ENCODE measurements at places on chromosomes 11 and 22.

- DNase-seq = no peak
Measured at GRCh38 chr22:43263645-43264514, 76.9 kb upstream of the TTLL12 start.

DNA sequence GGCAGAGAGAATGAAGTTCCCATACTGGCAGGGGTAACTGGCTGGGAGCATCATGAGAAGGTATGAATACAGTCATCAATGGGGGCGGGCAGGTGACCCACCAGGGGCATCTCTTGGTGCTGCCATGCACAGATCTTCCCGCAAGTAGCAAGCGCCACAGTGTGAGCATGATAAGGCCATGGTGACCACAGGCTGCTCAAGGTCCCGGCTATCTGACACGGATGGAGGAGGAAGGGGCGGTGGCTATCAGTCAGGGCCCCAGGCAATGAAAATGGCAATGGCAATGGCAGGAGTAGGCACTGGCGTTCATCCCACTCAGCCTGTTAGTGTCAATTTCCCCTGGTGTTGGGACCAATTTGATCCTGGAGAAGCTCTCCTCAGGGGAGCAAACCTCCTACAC is 21.6 kb downstream of the ASCL2 start:
- no peak for DNase-seq

- no peak for DNase-seq
Measured at GRCh38 chr22:29799217-29799680, 32.1 kb downstream of the UQCR10 start.

- DNase-seq = no peak
Measured at GRCh38 chr11:63493127-63493526, 2.2 kb upstream of the PLAAT5 start.

DNA sequence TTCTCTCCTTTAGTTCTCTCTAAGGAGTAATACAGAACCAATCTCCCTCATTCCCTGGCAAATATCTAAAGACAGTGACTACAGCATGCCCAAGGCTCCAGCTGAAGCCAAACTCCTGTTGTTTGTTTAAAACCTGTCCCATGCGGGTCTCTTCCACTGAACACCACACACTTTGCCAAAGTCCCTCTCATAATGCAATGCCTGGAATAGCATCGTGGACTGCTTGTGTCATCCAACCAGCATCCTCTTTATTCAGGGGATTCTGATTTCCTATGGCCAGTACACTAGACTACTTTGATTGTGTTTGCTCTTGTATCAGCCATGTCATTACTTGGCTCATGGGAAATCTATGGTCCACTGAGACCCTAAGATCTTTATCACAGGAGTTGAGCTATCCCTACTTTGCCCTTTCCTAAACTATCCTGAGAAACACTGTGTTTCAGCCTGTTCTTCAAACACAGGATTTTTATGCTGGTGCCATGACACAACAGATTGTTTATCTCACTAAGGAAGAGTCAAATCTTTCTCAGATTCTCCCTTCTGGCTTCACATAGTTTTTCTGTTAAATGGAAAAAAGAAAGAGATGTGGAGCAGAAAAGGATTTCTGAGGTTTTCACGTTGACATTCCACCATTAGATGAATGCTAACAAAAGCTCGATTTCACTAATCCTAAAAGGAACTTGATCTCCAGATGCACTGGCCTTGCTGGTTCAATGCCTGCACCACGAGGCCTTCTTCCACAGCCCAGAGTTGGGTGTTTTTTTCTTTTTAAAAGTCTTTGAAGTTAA is 15.9 kb upstream of the IRAG1 start:
- DNase-seq = no peak

DNA sequence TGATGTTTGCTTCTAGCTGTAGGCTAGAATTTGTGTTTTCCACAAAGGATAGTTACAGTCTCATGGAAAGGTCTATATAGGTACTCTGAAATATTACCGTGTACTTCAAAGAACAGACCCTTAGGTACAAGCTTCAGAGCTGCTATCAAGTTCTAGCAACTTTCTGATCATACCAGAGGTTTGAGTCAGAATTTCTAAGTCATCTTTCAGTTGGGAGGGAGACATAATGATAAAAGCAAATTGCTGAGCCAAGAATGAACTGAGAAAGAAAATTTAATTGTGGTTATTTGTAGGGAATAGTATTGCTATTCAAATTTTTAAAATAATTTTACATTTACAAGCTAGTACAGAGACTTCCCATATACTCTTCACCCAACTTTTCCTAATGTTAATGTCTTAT is 19.9 kb upstream of the ME3 start:
- DNase-seq = no peak

DNA sequence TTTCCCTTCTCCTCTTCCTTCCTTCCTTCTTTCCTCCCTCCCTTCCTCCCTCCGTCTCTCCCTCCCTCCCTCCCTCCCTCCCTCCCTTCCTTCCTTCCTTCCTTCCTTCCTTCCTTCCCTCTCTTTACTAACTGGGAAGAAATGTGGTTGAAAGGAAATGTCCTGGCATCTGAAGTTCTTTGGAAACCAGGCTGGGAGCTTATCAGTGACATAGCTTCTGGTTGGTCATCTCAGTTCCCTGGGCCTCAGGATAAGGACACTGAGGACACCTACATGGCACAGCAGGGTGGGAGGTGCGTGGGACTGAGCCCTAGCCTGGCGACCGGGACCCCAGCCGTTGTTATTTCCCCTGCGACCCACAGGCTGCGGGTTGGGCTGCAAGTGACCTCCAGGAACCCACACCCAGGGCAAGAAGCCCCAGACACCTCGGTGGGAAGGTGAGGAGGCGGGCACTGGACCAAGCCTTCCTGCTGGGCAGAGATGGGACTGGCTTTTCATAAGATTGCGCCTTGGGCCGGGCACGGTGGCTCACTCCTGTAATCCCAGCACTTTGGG is 1486.5 kb downstream of the TBC1D22A start:
- DNase-seq = no peak

DNA sequence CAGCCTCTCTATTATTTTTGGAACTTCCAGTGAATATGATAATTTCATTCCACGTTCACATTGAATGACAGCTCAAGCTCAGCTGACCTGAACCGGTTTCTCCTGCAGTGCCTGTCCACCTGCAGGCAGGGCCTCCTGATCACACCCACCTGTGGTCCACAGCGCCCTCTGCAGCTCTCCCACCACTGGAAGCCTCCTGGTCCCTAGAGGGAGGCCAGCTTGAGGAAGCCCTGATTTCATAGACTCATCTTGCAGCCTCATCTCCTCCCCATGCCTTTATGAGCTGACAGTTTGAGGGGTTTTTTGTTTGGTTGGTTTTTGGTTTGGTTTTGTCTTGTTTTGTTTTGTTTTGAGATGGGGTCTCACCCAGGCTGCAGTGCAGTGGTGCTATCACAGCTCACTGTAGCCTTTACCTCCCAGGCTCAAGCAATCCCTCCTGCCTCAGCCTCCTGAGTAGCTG is 29.9 kb upstream of the MALAT1 start:
- DNase-seq = no peak

- no peak for DNase-seq
Measured at GRCh38 chr11:45393334-45393733, 107.2 kb upstream of the SYT13 start.

GRCh38 chr11:86923999-86924766 is 31.0 kb downstream of the FZD4 start:
- DNase-seq = no peak

DNA sequence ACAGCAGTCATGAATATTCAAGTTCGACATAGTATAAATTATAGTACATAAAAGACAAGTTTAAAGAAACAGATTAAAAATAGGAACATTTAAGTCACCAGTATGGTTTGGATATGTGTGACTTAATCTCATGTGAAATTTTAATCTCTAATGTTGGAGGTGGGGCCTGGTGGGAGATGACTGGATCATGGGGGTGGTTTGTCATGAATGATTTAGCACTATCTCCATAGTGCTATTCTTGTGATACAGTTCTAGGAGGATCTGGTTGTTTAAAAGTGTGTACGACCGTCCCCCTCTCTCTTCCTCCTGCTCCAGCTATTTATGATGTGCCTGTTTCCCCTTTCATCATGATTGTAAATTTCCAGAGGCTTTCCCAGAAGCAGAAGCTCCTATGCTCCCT is 3.3 kb downstream of the KDM4E start:
- no peak for DNase-seq

DNA sequence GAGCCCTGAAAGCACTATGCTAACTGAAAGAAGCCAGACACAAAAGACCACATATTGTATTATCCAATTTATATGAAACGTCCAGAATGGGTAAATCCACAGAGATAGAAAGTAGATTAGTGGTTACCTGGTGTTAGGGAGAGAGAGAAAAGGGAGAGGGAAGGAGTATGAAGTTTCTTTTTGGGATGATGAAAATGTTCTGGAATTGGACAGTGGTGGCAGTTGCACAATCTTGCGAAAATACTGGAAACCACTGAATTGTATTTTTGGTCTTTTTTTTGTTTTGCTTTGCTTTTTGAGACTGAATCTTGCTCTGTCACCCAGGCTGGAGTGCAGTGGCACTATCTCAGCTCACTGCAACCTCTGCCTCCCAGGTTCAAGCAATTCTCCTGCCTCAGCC is 63.5 kb downstream of the MRTFA start:
- DNase-seq = no peak

DNA sequence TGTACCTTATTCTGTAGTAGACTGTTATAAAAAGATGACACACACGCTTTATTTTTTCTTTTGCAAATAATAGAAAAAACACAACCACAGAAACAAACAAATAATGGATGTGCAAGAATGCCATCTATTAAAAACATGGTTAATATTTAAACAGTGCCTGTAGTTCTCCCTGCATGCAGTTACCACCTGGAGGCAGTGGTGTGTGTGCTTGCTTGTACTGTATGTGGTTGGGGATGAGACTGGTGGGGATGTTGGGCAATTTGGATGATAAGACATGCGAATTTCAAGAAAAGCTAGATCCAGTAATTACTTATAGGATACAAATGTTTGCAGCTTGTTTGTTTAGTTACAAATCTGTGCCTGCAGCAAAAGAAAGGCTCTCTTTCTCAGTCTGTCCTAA is 3.6 kb downstream of the C11orf87 start:
- DNase-seq = no peak

DNA sequence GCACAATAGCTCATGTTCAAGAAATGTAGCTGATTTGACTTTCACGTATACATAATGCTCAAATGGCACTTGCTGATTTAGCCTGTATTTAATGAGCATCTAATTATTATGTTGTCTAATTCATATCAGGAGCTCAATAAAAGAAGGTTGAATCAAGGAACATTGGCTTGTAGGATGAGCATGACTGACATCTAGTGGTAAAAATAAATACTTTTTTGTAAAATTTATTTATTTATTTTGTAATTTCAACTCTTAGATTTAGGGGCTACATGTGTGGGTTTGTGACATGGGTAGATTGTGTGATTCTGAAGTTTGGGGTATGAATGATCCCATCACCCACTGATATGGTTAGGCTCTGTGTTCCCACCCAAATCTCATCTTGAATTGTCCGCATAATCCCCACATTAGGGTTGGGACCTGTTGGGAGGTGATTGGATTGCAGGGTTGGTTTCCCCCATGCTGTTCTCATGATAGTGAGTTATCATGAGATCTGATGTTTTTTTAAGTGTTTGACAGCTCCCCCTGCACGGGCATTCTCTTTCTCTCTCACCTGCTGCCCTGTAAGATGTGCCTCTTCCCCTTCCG is 1.7 kb upstream of the OR52E5 start:
- DNase-seq = peak; percentile 6

DNA sequence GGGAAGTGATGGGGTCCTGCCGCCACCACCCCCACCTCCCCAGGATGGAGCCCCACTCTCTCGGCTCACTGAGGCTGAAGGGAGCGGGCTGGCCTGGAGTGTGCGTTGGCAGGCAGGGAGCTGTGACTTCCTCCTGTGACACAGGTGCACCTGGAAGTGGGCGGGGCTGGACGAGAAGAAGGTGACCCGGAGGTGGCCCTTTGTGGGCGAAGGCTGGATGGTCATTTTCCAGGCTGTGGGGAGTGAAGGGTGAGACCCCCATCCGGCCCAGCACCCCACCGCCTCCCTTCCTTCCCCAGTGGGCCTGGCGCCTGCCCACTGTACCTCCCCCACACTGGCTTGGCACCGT is 15.3 kb downstream of the IL17REL start:
- DNase-seq = no peak

- no peak for DNase-seq
Measured at GRCh38 chr11:115363921-115364320, 140.3 kb downstream of the CADM1 start.

DNA sequence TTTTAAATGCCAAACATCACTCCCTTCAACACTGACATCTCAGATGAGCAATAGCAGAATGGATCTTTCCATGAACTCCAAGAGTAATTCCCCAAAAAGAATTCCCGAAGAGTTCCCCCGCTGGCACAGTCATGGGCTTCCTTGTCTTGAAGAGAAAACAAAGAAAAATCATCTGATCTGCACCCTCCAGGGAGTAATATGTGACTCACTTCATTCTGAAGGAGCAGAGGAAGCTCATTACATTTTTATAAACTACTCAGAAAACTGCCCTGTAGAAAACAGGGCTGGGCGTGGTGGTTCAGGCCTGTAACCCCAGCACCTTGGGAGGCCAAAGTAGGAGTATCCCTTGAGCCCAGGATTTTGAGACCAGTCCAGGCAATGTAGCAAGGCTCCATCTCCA is 35.7 kb downstream of the CELSR1 start:
- DNase-seq = no peak

DNA sequence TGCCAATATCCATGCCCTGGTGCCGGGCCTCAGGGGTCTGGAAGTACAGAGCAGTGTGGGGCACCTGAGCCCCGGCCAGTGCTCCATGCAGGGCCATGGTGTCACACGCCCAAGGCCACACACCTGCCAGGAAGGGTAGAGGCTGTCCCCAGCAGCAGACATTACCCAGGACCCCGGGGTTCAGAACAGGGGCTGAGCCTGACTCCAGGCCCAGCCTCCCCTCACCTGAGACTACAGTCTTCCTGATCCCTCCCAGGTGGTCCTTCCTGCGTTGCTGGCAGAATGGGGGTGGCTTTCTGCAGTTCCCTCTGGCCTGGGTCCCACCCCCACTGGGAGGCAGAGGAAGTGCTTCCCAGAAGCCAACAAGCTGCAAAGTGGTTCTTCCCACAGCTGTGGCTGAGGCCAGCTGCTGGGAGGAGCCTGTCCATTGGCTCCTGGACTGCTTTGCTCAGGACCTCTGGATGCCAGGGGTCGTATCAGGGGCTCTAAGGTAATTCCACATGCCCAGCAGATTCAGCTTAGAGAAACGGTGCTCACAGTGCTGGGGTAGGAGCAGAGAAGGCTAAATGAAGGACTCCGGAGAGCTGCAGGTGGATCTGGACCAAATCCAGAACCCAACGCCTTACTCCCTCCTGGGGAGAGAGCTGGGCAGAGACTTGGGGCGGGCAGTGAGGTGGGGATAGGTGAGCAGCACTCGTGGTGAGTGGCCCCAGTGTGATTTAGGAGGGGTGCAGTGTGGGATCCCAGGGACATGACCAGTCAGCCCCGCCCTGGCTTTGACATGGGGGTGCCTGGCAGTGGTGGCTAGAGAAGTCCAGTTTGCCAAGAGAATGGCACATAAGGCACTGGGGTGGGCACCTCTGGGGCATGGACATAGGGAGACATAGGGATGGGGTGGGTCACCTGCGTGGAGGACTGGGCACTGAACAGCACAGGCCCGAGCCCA is 12.6 kb downstream of the TCIRG1 start:
- DNase-seq = no peak
